Activated naive CD4-positive, alpha-beta T cell (primary cell): ENCODE measurements at places on chromosomes 16 and 17.

GRCh38 chr17:79615926-79616325 lies 5.1 kb upstream of the RBFOX3 start:
- DNase-seq = no peak

GRCh38 chr16:73197598-73197997 lies 149.7 kb upstream of the ZFHX3 start:
- DNase-seq = no peak

DNA sequence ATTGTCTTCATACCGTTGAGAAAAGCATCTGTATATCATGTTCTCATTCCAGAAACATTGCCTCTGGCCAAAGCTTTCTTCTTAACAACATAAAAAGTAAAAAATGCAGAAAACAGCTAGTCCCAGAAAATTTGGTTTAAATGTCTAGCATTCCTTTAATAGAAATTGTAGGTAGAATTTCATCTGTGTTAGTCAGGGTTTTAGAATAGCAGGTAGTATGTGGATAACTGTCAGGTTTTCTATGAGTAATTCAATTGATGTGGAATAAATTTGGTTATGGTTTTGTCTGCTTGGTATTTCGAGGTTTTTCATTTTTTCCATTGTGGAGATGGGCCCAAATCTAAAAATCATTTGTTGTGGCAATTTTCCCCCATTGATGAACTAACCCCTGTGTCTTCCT lies 616.7 kb downstream of the KCNJ2 start:
- no peak for DNase-seq

DNA sequence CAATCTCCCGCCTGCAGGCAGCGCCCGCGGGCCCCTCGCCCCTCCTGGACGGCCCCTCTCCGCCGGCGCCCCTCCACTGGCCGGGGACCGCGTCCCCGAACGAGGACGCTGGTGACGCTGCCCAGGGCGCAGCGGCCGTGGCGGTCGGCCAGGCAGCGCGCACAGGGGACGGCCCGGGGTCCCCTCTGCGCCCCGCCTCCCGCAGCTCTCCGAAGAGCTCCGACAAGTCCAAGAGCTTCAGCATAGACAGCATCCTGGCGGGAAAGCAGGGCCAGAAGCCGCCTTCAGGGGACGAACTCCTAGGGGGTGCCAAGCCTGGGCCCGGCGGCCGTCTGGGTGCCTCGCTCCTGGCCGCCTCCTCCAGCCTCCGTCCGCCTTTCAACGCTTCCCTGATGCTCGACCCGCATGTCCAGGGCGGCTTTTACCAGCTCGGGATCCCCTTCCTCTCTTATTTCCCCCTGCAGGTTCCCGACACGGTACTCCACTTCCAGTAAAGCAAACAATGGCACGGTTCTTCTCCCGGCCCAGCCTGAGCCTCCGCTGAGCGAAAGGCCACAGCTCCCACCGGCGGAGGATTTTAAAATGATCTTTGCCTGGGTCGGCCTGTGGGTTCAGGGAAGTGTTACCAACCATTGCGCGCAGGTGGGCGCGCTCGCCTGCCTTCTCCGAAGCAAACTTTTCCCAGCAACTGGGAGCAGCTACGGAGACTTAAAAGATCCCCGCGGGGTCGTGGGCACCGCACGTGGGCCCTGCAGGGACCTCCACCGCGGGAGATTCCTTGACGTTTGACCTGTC lies 1.1 kb downstream of the FOXL1 start:
- no peak for DNase-seq

- no peak for DNase-seq
These were observed 36.5 kb downstream of the HOXB1 start for GRCh38 chr17:48494335-48494734.

- DNase-seq = no peak
These were observed 12.0 kb upstream of the KRT19 start for GRCh38 chr17:41539979-41540701.

- DNase-seq = no peak
These were observed 48.8 kb downstream of the RPA1 start for GRCh38 chr17:1878419-1879121.

DNA sequence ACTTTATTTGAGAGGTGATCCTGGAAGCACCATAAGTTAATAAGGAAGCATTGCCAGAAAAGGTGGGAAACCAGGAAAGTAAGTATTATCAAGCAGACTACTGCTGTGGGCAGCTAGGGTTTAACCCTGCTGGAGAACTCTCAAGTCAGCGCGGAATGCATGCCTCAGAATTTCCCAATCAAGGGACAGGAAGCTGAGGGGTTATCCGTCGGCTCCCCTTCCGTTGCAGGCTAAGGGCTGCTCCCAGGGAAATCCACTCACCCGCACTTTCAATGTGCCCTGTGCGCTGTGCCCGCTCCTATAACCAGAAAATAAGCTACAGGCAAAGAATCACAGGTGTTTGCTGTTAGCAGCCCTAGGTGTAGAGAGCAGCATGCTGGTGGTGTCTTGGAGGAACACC lies 138.5 kb upstream of the CACNG3 start:
- no peak for DNase-seq

GRCh38 chr17:56849131-56849530 lies 15.2 kb downstream of the DGKE start:
- DNase-seq = no peak

GRCh38 chr16:88010968-88011483 lies 59.8 kb downstream of the BANP start:
- no peak for DNase-seq

- no peak for DNase-seq
These were observed 694.7 kb upstream of the SALL1 start for GRCh38 chr16:51845586-51846305.

DNA sequence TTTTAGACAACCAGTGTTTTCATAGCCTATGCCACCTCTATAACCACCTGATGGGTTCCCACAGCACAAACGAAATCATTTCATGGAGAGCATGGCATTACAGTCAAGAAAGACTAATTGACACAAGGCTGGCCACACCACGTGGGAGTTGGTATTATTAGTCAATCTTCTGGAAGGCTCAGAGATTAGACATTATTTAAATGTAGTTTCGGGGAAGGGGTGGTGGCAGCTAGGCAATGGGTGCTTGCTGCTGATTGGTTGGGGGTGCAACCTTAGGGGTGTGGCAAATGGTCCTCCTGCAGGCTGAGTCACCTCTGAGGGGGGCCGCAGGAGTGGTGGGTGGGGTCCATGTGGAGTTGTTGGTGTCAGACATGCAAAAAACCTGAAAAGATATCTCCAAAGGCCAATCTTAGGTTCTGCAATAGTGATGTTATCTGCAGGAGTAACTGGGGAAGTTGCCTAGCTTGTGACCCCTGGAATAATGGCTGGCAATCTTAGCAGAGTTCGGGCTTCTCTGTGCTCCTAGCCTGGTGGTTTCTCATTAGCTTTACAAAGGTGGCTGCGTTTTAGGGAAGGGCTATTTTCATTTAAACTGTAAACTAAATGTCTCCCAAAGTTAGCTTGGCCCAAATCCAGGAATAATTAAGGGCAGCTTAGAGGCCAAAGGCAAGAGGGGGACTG lies 4.6 kb downstream of the TEN1 start:
- no peak for DNase-seq

- DNase-seq = no peak
These were observed at the start of gene ANKRD13B for GRCh38 chr17:29592850-29593551. ANKRD13B (plus strand) TSS chr17:29593132; CDS start chr17:29593622, 490 bp downstream.

- no peak for DNase-seq
These were observed 74.6 kb upstream of the ZNF750 start for GRCh38 chr17:82914375-82914774.

DNA sequence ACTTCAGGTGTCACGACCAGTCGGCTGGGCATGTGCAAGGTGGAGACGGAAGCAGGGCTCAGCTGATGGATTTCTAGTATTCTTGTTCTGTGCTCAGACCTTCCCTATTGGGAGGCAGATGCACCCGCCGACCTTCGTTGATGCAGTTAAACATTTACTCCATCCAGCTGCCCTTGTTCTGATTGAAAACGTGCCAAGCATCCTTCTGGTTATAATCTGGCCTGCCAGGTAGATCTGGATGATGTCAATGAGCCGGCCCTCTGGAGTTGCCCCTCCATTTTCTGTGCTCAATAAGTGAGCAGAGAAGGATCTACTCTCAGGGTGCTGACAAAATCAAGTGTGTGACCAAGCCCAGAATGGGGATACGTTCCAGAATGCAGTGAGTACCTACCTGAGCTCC lies 38.3 kb downstream of the CCDC182 start:
- DNase-seq = no peak

- no peak for DNase-seq
These were observed 14.8 kb upstream of the LIMD2 start for GRCh38 chr17:63714550-63715277.

GRCh38 chr16:84606081-84606875 lies 11.6 kb downstream of the COTL1 start:
- no peak for DNase-seq

- DNase-seq = no peak
These were observed 12.9 kb upstream of the MTMR4 start for GRCh38 chr17:58527306-58527705.

DNA sequence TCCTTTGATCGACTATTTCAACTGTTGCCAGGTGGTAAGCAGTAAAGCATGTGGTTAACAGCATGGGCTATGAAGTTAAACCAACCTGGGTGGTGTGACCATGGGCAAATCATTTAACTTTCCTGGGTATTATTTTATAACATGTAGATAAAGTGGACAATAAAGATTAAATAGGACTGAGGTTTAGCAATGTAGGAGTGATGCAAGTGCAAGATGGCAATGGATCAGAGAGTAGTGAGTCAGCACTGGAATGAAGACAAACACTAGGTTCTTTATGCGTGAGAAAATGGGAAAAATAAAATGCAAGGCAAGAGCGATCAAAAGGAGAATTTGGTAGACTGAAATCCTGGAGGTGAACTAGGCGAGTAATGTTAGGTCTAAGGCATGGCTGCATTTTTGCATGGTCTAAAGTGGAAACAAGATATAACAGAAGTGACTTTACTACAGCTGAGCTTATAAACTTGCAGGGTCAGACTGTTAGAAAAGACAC lies 222.4 kb upstream of the AXIN2 start:
- DNase-seq = no peak

DNA sequence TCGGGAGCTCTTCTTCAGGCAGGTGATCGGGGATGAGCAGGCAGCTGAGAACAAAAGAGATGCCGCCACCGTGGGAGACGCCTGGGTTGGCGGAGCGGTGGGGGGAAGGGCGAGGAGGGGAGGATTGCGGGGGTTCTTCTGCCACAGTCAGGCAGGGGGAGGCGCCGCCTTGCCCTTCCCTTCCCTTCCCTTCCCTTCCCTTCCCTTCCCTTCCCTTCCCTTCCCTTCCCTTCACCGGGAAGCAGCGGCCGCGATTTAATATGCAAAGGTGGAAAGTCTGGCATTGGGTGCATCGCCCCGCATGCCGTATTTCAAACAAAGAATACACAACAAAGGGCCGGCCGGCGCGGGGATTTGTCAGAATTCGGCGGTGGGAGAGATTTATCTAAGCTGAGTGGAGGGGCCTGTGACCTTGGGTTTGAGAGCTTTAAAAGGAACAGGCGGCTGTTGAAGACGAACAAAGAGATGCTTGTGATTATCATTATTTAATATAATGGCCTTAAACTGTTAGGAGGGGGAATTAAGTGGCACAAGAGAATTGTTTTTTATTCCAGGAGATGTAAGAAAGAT lies 262.3 kb upstream of the TNRC6C start:
- DNase-seq = no peak

DNA sequence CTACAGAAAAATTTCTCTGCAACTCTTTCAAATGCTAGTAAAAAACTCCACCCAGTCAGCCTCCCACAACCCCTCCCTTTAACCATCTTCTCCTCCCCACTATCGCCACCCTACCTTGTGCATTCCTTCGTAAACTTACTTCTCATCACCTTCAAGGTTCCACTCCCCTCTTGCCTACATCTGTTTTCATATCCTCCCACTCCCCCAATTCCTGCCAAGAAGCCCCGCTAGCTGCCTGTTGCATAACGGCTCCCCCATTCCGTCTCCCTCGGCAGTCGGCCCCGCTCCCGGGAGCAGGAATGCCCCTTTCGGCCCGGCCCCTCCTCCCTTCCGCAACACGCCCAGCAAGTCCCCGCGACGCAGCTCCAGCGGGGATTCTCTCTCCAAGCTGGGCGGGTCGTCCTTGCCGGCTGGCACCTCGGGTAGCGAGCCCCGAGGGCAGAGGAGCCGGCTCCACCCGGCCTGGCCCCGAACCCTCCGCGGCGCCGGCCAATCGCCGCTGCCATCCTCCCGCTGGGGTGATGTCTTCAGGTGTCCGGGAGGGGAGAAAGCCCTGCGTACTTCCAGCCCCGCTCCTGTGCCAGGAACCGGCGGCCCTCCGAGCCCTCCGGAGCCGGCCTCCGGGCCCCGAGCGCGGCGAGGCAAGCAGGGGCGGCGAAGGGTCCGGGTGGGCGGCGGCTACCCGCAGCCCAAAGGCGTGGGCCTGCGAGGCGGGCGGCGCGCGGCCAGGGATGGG lies 1.5 kb downstream of the PHLPP2 start:
- DNase-seq = peak; percentile 39

DNA sequence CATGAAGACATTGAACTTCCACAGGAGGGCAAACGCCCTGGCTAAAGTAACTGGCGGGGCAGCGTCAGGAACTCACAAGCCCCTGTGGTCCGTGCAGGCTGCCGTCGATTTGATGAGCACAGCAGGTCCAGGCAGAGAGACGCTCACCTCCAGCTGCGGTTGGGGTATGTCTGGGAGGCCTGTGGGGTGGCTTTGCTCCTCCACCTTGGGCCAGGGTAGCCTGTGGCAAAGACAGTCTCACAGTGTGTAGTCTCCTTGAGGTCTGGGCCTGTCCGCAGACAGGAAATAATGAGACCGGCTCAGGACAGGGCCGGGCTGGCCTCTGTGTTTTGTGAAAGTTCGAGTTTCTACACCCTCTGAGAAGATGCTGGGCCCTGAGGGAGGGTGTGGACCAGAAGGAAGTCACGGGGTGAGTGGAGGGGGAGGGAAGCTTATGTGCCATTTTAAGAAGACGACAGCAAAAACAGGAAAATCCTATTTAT lies 103.3 kb downstream of the METRNL start:
- DNase-seq = no peak

- DNase-seq = no peak
These were observed 78.4 kb upstream of the MED9 start for GRCh38 chr17:17398188-17398942.

GRCh38 chr17:7944326-7944725 lies 12.3 kb downstream of the CNTROB start:
- no peak for DNase-seq

- DNase-seq = no peak
These were observed 17.7 kb downstream of the SGCA start for GRCh38 chr17:50183421-50183994.

DNA sequence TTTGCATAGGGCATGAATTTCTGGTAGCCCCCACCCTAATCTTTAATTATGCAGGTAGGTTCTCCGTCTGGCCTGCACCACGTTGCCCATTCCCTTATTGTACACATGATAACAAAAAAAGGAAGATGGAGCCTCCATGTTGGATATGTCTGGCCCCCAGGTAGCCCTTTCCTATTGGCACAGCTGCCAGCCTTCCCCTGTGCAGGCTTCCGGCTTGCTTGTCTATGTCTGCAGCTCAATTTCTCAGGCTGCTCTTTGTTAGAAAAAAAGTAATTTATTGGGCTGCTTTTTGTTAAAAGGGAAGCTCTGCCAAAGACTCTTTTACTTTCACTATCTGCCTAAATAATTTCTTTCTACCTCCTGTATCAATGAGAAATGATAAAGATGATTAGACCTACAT lies 5.5 kb downstream of the OR1A1 start:
- no peak for DNase-seq

- no peak for DNase-seq
These were observed 5.8 kb downstream of the PRSS22 start for GRCh38 chr16:2852003-2852730.

GRCh38 chr16:84635702-84636101 lies 12.6 kb upstream of the KLHL36 start:
- DNase-seq = no peak

GRCh38 chr16:61770301-61770700 lies 265.9 kb downstream of the CDH8 start:
- no peak for DNase-seq

GRCh38 chr17:31249835-31250141 lies 47.3 kb downstream of the OMG start:
- DNase-seq = no peak
